NCI-H1105 treated with DMSO at 0.1 percent for 48 hours (cell line): ENCODE measurements at places on chromosomes 16 and 17.

DNA sequence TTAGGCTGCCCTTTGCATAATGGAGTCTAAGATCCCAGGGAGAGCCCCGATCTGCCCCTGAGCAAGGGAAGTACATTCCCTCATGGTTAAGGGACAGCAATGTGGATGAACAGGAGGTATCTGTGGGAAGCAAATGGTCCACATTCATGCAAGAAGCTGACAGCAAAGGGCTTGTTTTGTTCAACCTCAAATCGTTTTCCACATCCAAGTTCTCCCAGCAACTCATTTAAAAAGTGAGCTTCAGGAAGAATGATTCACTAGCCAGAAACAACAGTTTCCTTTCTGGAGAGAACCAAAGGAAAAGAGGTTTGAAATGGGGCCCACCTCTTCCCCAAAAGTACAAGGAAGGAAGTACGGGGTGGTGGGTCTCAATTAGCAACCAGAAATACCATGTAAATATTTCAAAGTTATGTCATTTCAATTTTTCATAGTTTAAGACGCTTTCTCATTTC, 9.4 kb downstream of the HSPB9 start:
- DNase-seq = no peak

GRCh38 chr17:1860978-1861377, 31.2 kb downstream of the RPA1 start:
- no peak for DNase-seq

GRCh38 chr17:65243838-65244625, 106.9 kb downstream of the RGS9 start:
- DNase-seq = peak; percentile 56

GRCh38 chr16:81608523-81609209, 164.1 kb downstream of the CMIP start:
- DNase-seq = no peak

DNA sequence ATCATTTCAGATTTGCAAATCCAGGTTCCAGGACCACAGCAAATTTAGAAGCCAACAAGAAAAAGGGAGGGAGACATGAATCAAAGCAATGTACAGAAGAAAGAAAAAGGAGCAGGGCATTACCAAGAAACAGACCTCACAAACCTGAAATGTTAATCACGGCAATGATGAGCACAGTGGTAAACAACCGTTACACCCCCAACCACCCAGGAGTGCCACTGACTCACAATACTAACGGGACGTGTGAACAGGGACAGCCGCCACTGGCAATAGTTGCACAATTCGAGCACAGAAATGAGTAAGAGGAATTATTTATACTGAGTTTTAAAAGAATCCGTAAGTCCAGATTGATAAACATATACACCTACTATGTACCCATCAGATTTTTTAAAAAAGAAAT, 13.8 kb downstream of the USP22 start:
- no peak for DNase-seq

- DNase-seq = no peak
Measured at GRCh38 chr17:69390795-69391501, 23.5 kb upstream of the MAP2K6 start.

GRCh38 chr16:10107081-10107480, 75.1 kb downstream of the GRIN2A start:
- no peak for DNase-seq

DNA sequence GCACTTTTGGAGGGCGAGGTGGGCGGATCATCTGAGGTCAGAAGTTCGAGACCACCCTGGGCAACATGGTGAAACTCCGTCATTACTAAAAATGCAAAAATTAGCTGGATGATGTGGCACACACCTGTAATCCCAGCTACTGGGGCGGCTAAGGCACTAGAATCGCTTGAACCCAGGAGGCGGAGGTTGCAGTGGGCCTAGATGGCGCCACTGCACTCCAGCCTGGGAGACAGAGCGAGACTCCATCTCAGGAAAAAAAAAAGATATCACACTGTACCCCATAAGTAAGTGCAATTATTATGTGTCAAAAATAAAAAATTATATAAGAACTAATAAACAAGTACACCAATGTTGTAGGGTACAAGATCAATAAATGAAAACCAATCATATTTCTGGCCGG, 200.0 kb downstream of the CDRT15L2 start:
- no peak for DNase-seq

DNA sequence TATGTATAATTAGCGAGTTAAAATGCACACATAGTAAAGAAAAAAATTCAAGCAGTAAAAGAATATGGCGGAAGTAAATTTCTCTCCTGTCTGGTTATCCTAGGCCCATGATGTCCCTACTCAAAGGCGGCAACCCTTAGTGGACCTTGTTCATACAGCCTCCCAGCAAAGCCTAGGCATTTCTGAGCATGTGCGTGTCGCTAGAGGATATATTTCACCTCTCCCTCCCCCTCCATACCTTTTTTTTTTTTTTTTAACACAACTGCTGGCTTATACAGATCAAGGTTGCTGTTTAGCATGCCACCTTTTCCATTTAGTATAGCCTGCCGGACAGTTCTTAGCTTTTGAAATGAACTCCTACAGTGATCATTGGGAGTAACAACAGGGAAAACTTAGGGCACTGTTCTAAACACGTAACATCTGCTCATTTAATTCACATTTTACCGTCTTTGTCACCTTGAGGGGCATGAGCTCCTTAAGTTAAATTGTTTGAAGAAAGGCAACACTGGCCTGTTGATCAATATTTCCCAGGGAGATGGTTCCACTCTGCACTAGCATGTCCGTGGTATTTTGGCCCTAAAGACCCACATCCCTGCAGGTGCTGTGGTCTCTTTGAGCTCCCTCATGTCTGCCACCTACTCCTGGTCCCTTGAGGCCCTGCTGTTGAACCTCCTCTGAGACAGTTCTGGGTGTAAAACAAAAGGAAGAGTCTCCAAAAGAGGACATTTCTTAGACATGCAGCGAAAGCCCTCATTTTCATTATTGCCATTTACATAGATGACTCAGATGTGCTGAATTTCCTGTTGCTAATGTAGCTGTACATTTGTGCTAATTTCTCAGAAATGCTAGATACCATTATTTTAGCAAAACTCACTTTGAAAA, 4.1 kb upstream of the TNFRSF13B start:
- no peak for DNase-seq

- no peak for DNase-seq
Measured at GRCh38 chr17:77867308-77867781, 91.2 kb upstream of the TNRC6C start.

DNA sequence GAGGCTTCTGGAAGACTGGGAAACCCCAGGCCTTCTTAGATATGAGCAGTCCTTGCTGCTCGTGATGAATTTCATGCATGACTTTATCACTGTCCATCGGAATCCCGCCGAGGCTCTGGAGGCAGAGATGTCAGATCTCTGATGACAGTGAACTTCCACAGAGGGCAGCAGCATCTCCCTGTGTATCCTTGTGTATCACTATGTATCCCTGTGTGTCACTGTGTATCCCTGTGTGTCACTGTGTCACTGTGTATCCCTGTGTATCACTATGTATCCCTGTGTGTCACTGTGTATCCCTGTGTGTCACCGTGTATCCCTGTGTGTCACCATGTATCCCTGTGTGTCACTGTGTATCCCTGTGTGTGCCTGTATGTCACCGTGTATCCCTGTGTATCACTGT, 160.2 kb upstream of the CHMP6 start:
- no peak for DNase-seq

- DNase-seq = no peak
Measured at GRCh38 chr17:78458736-78459335, 80.4 kb downstream of the PGS1 start.

DNA sequence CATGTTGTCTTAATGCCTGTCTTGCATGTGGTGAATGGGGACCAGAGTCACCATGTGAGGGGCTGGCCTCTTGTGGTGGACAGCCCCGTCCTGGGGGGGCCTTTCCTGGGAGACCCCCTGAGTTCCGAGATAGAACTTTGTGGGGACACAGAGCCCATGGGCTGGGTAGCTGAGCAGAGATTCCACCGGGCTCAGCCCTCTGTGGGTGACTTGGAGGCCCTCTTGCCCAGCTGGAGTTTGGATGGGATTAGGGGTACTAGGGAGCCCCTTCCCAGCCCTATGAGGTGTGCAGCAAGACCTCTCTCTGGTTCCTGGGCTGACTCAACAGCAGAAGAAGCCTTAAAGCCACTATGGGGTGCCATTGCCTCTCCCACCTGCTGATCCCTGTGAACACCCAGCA, 38.1 kb downstream of the MRC2 start:
- no peak for DNase-seq

DNA sequence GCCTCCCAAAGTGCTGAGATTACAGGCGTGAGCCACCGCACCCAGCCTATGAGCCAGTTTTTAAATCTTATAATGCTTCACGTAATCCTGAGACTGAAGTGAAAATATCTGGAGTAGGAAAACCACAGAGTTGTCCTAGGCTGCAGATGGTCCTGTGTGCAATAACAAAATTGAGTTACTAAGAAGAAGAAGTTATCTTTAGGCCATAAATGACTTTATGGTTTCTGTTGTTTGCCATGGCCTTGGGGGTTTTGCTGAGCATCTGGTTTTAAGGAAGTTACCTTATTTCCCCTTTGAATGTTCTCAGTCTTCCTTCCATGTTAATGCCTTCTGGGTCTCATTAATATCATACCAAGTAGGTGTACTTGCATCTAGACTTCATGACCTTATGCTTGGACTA, 16.5 kb downstream of the NMT1 start:
- DNase-seq = no peak

DNA sequence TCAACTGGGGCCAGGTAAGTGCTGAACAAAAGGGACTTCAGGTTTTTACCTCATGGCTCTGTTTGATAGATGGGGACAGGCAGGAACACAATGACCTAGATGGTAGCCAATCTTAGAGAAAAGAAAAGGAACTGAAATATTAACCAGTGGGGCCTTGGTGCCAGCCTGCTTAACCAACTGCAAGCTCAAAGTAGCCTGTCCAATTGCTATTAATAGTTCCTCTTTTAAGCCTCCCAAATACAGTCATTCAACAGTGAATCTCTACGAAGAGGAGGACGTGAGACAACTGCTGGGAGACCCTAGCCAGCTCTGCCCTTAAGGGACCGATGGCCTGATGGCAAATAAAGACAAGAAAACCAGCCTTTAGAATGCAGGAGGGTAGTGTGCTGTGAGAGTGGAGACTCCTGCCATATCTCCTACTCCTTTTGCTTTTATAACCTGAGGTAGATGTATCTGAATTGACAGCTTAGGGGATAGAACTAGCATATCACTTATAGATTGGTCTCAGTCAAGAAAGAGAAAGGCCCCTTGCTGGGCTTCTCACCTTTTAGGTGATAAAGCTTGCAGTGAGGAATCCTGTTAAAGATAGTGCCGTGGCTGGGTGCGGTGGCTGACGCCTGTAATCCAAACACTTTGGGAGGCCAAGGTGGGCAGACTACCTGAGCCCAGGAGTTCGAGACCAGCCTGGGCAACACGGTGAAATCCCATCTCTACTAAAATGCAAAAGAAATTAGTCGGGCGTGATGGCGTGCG, 28.3 kb downstream of the ARSG start:
- no peak for DNase-seq

DNA sequence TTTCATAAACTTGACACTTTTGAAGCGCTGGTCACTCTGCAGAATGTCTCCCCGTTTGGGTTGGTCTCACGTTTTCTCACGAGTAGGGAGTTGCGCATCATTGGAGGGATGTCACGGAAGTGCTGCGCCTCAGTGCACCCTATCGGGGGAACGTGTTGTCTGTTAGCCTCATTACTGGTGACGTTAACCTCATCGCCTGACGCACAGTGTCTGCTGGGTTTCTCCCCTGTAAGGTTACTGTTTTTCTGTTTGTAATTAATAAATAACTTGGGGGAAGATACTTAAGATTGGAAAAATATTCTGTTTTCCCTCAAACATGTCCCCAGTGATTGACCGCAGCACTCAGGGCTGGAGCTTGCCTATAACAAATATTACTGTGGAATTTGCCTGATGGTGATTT, 26.7 kb downstream of the VAC14 start:
- no peak for DNase-seq

GRCh38 chr17:17506181-17506741, 10.1 kb upstream of the RASD1 start:
- no peak for DNase-seq

DNA sequence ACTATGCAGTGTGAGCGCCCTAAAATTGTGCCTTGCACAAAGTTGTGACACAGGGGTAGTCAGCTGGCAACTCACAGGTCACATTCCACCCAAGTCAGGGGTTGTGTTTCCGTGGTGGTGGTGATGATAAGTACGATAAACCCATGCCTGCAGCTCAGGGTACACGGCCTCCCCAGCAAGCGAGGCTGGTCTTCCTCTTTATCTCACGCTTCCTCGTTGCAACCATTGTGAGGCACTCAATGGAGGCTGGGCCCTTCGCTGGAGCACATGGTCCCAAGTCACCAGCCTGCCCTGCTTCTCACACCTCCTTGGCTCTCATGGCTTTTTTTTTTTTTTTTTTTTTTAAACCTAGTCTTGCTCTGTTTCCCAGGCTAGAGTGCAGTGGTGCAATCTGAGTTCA, 307.5 kb downstream of the CPPED1 start:
- no peak for DNase-seq
